ENCODE measurements at places on chromosomes 2 and 18. TPM values are rescaled to one million over a fixed set of nuclear protein-coding genes. Genes with fewer than 3 reads are reported as not detected.
A peak's percentile ranks its signal among the peaks of the same experiment; 100 is the strongest.

GRCh38 chr2:78065366-78065765, 543.2 kb upstream of the LRRTM4 start:
- no peak for ATAC-seq

DNA sequence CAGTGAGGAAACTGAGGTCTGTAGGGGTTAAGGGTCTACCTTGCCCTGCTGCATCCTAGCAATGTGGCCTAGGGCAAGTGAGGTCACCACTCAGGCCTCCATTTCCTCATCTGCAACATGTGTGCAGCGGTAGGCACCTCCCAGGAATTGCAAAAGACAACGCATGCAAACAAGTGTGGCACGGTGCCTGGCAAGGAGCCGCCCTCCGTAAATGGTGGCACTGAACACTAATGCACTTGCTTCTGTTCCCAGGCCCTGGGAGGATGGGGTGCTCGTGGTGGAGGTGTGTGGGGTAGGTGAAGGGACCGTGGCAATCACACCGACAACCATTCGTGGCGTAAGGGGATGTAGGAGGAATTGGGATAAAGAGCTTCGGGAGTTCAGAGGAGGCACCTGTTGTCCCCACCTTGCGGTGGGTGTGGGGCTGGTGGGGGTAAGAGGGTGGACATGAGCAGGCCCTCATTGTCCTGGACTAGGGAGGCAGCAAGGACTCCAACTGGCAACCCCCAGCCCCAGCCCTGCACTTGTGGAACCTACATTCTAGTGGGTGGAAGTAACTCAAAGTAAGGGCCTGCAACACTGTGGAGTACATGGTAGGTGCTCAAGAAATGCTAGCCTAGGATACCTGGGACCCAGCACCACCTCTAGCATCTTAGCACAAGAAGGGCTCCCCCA, 26.0 kb downstream of the ATOH8 start:
- peak; percentile 90 for ATAC-seq

GRCh38 chr2:168136392-168136977, 110.9 kb downstream of the STK39 start:
- peak; percentile 61 for ATAC-seq

DNA sequence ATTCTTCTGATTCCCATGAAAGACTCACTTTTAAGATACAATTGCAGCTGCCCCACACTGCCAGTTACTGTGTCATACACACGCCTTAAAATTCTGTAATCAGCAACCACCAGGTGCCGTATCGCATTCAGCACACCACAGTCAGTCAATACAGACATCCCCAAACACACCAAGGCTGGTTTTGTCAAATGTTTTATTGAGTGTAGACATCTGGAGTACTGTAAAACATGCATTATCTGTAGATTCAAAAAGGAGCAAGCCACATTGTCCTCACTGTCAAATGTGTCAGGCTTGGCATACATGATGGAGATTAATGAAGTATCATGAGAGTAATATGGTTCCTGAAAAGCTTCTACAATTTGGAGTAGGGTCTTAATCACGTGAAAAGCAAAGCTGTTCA, 109.7 kb upstream of the SP3 start:
- no peak for ATAC-seq

DNA sequence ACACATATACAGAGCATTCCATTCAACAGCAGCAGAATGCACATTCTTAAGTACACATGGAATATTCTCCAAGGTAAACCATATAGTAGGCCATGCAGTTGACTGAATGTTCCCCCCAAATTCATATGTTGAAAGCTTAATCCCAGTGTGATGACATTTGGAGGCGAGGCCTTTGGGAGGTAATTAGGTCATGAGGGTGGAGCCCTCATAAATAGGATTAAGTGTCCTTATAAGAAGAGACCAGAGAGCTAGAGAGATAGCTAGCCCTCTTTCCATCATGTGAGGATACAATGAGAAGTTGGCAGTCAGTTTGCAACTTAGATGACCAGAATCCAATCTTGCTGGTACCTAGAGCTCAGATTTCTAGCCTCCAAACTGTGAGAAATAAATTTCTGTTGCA, 27.6 kb downstream of the TMEM185B start:
- ATAC-seq = peak; percentile 91

- ATAC-seq = no peak
Measured at GRCh38 chr2:129910446-129911362, 68.8 kb upstream of the RAB6C start.

- ATAC-seq = no peak
Measured at GRCh38 chr2:61253136-61253535, 91.1 kb downstream of the C2orf74 start.

- ATAC-seq = peak; percentile 97
Measured at GRCh38 chr18:31255953-31256352, 62.0 kb upstream of the DSG1 start.

- no peak for ATAC-seq
Measured at GRCh38 chr2:26566081-26566375, 75.1 kb downstream of the CIB4 start.

Gene ANO7
- 0.12 TPM for total RNA-seq

Gene RAX
- not detected for total RNA-seq

Gene TMEM178A
- 0.40 TPM for total RNA-seq

Gene NPC1
- total RNA-seq = 38.1 TPM

Gene APLF
- total RNA-seq = 4.2 TPM

Gene DUSP19
- 1.2 TPM for total RNA-seq

Gene CMPK2
- 2.6 TPM for total RNA-seq

Data from esophagus mucosa (tissue), 1 donor.